ENCODE measurements at places on chromosomes 4 and X.

DNA sequence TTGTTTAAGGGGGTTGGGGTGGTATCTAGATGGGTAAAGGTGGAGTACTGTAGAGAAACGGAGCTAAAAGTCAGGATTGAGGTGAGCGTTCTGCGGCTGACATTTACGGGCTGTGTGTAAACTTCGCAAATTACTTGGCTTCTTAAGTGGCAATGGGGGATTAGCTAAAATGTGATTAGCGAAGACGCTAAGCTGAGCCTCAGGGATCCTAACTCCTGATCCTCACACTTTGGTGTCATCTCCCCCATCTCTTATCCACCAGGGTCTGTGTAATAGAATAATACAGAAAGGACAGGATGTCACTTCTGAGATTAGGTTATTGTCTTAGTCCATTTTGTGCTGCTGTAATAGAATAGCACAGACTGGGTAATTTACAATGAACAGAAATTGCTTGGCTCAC lies 10.6 kb upstream of the FAT1 start:
- no peak for DNase-seq

DNA sequence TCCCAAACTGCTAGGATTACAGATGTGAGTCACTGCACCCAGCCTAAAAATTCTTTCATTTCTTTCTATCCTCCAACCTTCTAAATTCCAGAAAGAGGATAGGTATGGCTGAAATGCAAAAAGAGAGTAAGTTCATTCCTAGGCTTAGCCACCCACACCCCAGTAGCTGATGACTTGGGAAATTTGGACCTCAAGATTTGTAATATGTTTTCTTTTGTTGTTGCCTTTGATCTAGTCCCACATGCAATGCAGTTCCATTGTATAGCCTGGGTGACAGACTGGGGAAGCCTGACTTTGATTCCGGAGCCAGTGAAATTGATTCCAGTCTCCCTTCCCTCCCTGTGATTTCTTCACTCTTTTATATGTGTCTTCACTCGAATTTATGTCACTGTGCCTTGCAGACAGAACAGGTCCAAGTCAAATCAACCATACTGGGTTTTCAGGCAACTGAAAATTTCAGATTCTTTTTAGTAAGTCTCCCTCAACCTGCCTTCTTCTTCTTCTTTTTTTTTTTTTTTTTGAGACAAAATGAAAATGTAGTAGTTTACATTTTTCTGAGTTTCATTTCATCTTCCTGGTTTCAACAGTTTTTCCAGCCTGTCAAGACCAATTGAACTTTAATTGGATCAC lies 176.2 kb upstream of the RBPJ start:
- no peak for DNase-seq

- DNase-seq = no peak
These were observed 194.8 kb downstream of the CHRDL1 start for GRCh38 chrX:110600745-110601310.

- DNase-seq = no peak
These were observed 49.8 kb downstream of the SCLT1 start for GRCh38 chr4:129043523-129043922.
